ENCODE measurements at places on chromosomes 11 and 22.

- no peak for DNase-seq
These were observed 18.6 kb downstream of the USH1C start for GRCh38 chr11:17525570-17525969.

DNA sequence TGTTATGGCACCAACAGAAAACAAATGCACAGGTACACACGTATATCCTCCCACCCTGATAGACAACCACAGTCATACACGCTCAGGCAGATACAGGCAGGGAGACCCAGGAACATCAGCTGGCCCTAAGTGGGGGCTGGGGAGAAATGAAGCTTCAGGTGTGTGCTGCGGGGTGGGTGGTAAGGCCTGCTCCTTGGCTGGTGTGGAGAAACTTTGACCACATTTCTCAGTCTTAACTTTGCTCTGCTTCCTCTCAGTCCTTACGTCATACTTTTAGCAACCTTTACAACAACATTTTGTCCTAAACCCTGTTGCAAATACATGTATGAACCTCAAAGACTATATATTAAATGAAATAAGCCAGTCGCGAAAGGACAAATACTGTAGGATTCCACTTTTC lies 6.7 kb upstream of the ANAPC15 start:
- no peak for DNase-seq

GRCh38 chr11:128201009-128201408 lies 386.3 kb downstream of the ETS1 start:
- DNase-seq = no peak

DNA sequence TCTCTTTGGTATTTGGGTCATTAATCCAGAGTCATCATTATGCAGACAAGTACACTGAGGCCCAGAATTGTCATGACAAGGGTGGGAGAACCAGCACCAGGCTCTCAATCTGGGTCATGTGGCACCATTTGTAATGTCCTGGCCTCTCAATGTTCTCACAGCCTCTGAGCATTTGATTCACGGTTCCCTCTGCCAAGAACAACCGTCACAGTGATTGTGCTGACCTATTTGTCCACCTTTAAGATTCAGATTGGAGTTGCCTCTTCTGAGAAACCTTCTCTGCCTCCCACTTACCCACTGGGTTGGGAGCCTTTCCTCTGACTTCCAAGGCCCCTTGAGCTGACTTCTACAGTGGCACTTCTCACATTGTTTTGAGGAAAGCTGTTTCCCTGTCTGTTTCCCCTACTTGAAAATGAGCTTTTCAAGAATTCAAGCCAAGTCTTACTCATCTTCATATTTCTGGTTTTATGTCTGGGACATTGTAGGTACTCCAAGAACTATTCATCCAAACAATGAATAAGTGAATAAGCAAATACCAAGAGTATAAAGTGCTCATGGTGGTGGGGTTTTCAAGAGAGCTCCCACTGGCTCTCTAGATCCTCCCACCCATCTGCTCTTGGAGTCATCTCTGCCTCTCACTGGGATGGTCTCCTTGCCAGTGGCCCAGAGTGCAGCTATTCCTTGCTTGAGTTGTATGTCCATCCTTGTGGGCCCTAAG lies 126.4 kb upstream of the E2F8 start:
- no peak for DNase-seq

- DNase-seq = peak; percentile 29
These were observed 1.5 kb upstream of the KLHDC7B start for GRCh38 chr22:50544078-50544745.
